ENCODE measurements at places on chromosomes 5 and 9.

DNA sequence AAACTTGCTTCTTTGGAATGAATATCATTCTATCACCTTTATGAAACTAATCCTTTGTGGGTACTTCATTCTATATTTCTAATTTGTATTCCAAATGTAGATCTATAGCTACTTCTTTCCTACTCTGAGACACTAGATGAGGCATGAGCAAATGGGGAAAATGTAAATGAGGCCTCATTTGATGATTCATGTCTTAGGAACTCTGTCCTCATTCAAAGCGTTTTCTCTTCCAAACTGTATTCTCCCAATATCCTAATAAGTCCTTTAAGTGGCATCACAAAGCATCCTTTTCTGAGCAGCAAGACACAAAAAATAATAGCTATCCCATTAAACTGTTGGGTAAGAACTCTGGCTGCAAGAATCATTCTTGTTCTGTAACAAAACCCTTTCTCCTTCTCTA lies 56.1 kb downstream of the TTLL11 start:
- no peak for DNase-seq

DNA sequence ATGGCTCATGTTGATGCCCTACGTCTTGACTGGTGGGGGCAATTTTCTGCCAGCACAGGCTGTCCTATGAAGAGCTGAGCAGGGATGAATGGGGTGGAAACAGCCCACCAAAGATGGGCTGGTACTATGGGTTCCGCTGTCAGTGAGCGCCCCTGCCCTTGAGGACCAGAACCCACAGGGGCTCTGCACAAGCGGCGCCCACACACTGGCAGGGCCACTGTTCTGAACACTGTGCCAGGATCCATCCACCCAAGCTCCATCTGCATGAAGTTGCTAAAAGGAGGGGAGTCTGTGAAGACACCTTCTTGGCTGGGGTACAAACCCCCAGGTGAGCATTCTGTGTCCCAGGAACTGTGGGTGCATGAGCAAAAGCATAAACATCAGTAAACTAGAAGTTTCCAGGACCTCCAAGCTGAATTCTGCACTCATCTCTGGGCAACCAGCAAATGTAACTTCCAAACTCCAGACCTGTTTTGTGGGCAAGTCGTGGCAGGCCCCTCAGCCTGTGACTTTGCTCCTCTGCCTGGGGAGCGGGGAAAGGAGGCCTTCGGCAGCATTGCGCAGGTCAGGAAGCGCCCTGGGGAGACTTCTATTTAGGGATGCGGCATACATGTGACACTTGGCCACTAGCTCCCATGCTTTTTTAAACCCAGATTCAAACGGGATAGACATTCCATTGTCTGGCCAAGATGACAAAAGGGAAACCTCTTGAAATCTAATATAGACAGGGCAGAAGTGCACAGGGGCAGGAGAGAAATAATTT lies 48.9 kb downstream of the PTPN3 start:
- DNase-seq = no peak

GRCh38 chr9:93416530-93417235 lies 34.8 kb upstream of the FAM120A start:
- DNase-seq = no peak

DNA sequence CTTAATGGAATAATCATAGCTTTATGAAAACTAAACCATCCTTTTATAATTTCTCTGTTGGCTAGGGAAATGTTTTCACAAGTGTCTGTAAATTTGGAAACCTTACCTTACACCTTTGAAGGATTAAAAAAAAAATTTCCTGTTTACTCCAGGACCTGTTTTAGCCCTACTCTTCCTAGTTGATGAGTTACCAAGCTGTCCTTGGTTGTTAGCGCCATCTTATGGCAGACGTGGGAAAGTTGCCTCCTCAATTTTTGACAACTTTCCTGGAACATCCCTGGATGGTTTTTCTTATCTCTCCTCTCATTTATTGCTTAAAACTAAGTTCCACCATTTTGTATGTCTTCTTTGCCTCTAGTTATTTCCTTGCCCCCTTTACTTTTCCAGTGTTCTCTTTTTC lies 25.7 kb downstream of the ZSWIM6 start:
- DNase-seq = no peak

DNA sequence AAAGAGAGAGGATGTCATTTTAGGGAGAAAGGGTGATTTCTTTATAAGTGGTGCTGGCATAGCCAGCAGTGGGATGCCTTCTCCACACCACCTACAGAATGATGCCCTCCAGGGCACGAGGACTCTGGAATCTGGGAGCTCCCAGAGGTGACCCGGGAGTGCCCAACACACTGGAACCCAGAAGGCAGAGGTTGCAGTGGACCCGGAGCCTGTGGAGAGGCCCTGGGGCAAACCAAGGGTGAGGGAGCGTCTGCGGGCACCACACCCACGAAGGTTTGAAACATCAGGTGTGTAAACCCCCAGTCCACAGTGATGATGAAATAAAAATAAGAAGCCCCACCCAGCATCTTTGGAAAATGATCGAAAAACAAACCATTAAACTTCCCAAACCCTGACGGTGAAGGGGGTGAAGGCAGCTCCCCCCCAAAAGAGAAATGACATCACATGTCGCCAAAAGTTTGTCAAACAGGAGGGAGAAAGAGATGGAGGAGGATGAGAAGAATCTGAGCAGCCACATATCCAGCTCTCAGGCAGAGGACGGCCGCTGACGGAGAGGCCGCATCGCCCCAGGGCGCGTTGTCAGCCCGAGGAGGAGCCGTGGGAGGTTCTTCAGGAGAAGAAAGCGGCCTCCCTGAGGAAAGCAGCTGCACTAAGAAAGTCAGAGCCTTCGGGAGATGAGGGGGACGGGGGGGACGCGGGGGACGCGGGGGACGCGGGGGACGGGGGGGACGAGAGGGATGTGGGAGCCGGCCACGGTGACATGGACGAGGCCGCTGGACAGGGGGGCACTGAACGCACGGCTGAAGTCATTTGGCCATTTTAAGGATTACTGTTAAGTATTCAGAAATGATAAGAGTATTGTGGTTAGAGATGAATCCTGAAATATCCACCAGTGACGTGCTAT lies 43.1 kb upstream of the NSMF start:
- DNase-seq = no peak

Measured in uterus (tissue), 4 donors.